ENCODE measurements at places on chromosomes 3 and 15.

- DNase-seq = peak; percentile 0
These were observed 17.5 kb downstream of the ALS2CL start for GRCh38 chr3:46675843-46676567.

GRCh38 chr3:17360991-17361390, 381.4 kb downstream of the TBC1D5 start:
- DNase-seq = no peak

GRCh38 chr3:66394019-66394752, 106.6 kb downstream of the LRIG1 start:
- peak; percentile 15 for DNase-seq

- DNase-seq = no peak
These were observed 3.9 kb upstream of the ARPP21 start for GRCh38 chr3:35635407-35635806.

GRCh38 chr3:184011937-184012889, 5.5 kb downstream of the ABCC5 start:
- no peak for DNase-seq

- no peak for DNase-seq
These were observed 45.8 kb downstream of the SMAD3 start for GRCh38 chr15:67110958-67111864.

DNA sequence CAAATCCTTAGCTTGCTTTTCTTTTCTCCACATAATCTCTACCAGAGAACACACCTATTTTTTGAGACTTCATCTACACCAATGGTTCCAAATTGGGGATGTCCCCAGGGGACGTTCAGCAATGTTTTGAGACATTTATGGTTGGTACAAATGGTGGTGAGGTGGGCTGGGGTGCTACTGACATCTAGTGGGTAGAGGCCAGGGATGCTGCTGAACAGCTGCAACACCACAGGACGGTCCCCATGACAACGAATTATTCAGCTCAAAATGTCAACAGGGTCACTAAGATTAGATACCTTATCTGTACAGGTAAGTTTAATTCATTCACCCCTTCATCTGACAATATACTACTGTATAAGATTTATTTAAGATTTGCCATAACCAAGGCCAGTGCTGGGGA, 14.4 kb downstream of the GK5 start:
- DNase-seq = no peak

GRCh38 chr15:67307889-67308597, 53.5 kb downstream of the IQCH start:
- no peak for DNase-seq

- no peak for DNase-seq
These were observed 38.2 kb upstream of the GYG1 start for GRCh38 chr3:148953094-148953493.

DNA sequence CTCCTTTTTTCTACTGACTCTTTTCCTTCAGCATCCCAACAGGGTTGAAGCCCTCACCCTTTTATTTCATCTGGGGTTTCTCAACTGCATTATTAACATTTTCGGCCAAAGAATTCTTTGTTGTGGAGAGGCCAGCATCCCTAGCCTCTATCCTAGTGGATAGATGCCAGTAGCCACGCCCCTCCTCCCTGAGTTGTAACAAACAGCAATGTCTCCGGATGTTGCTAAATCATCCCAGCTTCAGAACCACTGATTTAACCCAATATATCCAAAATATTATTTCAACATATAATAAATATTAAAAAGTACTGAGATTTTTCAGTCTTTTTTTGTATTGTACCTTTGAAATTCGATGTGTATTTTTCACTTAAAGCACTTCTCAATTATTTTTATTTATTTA, 2.0 kb upstream of the RNF111 start:
- no peak for DNase-seq

DNA sequence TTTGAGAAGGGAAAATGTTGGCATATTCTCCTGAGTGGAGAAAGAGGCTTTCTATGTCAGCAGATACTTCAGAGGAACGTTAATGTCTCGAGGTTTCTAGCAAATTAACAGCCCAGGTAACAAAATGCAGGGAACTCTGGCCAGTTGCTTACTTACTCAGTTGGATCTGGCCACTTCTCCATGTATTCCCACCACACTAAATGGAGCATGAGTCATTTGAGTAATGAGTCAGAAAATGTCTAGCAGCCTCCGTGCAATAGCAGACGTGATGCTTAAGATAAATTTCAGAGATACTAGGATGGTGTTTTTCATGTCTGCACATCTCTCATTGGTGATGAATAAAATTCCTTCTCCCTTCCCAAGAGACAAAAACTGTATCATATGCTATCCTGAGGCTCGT, 671.5 kb downstream of the FHIT start:
- DNase-seq = no peak

DNA sequence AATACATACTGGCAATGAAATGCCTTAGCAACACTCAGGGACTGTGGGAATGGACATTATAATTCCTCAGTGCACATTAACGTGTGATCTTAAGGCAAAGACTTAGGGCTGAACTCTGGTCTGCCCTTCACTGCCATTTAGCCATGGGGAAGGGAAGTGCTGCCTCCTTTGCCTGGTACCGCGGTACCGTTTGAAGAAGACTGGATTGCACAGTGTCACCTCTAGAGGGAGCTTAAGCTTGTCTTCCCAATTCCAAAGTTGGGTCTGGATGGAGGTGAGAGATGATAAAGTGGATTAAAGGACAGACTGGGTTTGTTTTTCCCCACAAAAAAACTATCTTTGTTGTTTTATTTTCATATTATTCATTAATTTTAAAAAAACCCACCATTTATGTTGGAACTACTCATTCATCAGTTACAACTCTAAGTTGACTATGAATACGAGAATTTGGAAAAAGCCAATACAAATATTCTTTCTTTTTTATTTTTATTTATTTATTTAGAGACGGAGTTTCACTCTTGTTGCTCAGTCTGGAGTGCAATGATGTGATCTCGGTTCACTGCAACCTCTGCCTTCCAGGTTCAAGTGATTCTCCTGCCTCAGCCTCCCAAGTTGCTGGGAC, 60.0 kb upstream of the SYN2 start:
- DNase-seq = peak; percentile 23

DNA sequence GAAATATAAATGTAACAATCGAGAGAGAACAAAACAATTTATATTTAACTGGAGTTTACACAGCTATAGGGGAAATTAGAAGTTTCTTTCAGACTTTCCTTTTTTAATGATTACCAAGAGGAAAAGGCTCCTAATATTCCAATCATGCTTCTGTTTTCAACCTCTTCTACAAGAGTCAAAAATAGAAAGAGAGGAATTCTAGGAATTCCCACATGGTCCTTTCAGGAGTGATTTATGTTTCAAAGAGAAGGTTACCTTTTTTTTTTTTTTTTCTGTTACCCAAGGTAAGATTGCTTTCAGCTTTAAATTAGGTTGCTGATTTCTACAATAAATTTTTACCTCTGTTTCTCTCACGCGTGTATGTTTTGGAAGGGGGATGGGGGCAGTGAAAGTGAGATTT, 355.3 kb upstream of the DCBLD2 start:
- DNase-seq = no peak

GRCh38 chr3:194838236-194838635, 152.6 kb downstream of the FAM43A start:
- DNase-seq = no peak

DNA sequence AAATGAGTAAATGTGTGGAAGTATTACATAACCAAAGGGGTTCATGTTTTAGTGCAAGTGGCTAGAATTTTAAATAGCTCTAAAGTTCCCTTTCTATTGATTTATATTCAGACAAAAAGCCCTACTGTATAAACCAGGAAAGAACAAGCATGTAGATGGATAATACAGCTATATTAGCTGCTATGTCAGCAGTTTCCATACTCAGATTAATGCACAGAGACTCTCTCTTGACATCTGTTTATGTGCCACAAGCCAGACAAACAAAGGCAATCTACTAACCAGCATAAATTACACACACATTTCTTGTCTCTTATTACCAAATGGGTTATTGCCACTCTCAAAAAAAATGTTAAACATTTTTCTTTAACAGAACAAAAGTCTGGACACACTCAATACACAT, 760.1 kb upstream of the NECTIN3 start:
- no peak for DNase-seq

GRCh38 chr3:128483657-128484403, 9.2 kb downstream of the GATA2 start:
- DNase-seq = no peak

GRCh38 chr3:118682921-118683320, 351.7 kb downstream of the IGSF11 start:
- DNase-seq = no peak

DNA sequence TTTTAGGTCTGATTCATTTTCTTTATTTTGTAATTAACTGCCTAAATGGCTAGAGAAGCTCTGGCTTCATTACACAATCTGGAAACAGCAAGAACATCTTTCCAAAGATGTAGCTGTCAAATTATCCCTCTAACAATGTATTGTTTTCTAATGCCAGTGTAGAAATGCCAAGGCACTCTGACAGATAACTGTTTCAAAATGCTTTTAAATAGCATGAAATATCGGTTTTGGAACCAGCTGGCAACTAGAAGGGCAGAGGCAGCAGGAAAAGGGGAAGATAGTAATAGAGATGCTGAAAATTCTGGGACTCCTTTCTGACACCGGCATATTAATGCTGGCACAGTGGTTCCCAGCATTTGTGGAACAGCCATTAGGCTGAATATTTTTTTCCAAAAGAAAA, 26.1 kb downstream of the MORC1 start:
- DNase-seq = no peak

DNA sequence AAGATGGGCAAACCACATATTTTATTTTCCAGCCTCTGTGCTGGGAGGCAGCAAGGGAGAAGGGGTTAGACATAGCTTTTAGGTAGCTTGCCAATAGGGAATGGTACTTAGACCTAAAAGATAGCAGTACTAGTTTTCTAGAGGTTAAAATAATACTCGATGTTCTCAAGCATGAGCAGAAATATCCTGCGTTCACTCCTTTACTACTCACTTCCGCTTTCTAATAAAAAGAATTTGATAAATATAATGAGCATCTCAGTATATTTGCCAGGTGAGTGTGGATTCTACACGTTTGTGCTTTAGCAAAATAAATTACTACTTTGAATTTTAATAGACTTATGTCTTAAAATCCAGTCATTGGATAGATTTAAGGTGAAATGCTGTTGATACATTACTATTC, 39.4 kb upstream of the CD47 start:
- no peak for DNase-seq

DNA sequence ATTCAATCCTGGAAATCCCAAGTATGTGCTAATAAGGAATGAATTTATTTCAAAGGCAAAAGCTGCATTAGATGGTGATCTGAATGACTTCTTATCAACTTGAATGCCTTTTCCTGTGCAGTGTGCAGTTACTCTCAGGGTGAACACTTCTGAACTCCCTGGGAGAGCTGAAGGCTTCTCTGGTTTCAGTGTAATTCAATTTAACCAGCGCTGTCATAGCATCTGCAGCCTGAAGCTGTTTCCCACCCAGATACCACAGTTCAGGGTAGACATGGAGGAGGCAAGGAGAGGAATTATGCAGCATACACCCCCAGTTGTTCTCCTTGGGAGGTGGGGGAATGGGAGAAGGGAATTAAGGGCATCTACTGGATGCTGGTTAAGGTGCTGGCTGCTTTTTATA, 49.1 kb upstream of the PRR23C start:
- DNase-seq = no peak

DNA sequence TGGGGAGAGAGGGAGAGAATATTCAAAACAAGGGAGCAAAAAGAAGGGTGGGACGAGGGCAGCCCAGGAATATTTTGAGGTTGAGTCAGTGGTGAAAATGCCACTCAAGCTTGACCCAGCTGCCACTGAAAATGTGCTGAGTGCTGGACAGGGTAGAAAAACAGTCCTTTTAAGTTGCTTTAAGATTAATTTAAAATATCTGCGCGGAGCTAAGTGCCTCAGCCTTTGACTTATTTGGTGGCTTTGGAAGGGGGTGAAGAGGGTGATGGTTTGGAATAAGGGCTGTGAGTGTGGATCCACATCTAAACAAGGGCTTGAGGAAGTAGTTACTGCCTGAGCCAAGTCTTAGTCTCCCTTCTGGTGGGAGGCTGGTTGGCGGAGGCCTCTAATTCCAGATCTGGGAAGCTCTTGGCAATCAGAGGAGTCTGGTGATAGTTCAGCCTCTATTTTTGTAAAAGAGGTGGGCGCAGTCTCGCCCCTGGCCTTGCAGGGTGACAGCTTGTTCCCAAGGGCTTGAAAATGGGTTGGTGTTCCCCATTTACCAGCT, 280.8 kb upstream of the ROPN1 start:
- DNase-seq = no peak

DNA sequence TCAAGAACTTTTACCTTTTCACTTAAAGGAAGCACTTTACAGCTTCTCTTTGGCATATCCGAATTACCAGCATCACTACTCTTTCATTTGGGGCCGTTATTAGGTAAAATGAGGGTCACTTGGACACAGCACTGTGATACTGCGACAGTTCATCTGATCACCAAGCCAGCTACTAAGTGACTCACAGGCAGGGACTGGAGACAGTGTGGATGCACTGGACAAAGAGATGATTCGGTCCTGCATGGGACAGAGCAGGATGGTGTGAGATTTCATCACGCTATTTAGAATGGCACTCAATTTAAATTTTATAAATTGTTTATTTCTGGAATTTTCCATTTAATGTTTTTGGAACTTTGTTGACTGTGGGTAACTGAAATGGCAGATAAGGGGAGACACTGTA, 166.9 kb upstream of the IL12A start:
- no peak for DNase-seq

- DNase-seq = no peak
These were observed 13.4 kb downstream of the EID1 start for GRCh38 chr15:48891232-48891765.

- DNase-seq = peak; percentile 29
These were observed 1.5 kb downstream of the MSL2 start for GRCh38 chr3:136194409-136195257.

- no peak for DNase-seq
These were observed 357.0 kb upstream of the ICE2 start for GRCh38 chr15:60835974-60836373.

GRCh38 chr15:75338661-75339240, 2.9 kb downstream of the COMMD4 start:
- no peak for DNase-seq

GRCh38 chr15:73051391-73051806, 864 bp upstream of the NEO1 start:
- DNase-seq = no peak

- no peak for DNase-seq
These were observed 521.5 kb upstream of the PPP2R3A start for GRCh38 chr3:135444058-135444457.

DNA sequence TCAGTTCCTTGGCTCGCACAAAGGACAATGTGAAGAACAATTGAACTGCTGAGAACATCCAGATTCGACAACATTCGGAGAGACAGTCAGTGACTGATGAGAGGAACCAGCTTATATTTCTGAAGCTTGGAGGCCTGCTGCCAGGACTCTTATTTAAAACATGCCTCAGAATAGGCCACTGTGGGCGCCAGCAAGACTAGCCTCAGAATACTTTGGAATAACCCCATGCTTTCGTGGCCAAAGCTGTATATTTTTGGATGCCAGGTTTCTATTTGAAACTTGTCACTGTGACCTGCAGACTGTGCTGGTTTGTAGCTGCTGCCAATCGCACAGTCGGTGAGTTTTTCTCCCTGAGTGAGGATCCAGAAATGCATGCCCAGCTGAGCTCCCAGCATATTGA, 129.9 kb upstream of the UBE3A start:
- DNase-seq = no peak

- no peak for DNase-seq
These were observed 24.0 kb upstream of the MEIS2 start for GRCh38 chr15:37124331-37124730.
